Heart left ventricle (tissue), 16 donors: ENCODE measurements at places on chromosomes 4 and X. TPM values are rescaled to one million over a fixed set of nuclear protein-coding genes. Genes with fewer than 3 reads are reported as not detected.

Gene GNPDA2
- 8.6 TPM for polyA plus RNA-seq

Gene SYTL4
- polyA plus RNA-seq, result 2.3 TPM

Gene SPATA18
- polyA plus RNA-seq, result 0.23 TPM

DNA sequence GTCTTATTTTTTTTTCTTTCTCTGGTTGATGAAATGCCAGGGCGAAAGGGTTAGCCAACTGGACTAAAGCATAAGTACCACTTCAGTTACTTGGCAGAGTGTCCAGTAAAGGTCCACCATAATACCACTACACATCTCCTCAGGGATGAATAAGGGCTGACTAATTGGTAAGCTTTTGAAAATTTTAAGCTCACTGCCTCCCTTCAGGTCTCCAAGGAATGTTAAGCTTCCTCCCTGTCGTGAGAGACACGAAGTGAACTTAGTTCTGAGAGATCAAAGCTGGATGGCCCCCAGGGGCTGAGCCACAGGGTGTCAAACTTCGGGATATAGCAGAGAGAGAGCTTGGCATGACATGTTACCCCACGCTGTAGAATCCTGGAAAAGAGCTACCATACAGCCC is 111.4 kb downstream of the VSIG4 start:
- no peak for DNase-seq
- H3K4me3 ChIP-seq, result no peak overlapping the region
- no peaks in the 10 kb centered on the region for H3K4me1 ChIP-seq
- no peak overlapping the region for H3K27ac ChIP-seq
- H3K36me3 ChIP-seq, result no peaks in the 10 kb centered on the region

DNA sequence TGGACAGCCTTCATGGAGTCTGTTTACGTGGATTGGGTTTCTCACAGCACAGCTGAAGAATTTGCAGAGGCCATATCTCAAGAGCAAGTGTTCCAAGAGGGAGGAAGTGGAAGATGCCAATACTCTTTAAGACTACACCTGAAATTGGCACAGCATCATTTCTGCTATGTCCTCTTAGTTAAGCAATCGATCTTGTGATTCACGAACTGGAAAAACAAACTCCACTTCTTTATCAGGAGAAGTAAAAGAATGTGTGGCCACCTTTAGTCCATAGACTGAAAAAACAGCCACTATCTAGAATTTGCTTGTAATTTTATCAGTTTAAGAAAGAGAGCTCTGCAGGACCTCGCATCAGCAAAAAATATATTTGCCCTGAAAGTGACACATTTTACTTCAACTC is 473.1 kb upstream of the ATOH1 start:
- H3K4me3 ChIP-seq, result no peak overlapping the region
- DNase-seq, result no peak
- no peaks in the 10 kb centered on the region for H3K27me3 ChIP-seq
- no peak overlapping the region for H3K27ac ChIP-seq
- no peaks in the 10 kb centered on the region for H3K36me3 ChIP-seq
